Mammary microvascular endothelial cell (primary cell): ENCODE measurements at places on chromosomes 3 and 15. TPM values are rescaled to one million over a fixed set of nuclear protein-coding genes. Genes with fewer than 3 reads are reported as not detected.

Gene COL6A5
- total RNA-seq, result not detected in 2 replicates

Gene MOBP
- total RNA-seq, result under 0.01 and 0.05 TPM in 2 replicates

Gene P2RY1
- 1.7 and 1.8 TPM in 2 replicates for total RNA-seq

Gene P2RY14
- total RNA-seq, result not detected in 2 replicates

Gene GPR176
- 43.2 and 47.4 TPM in 2 replicates for total RNA-seq

Gene MUC13
- not detected in 2 replicates for total RNA-seq

Gene PPP1R14D
- not detected in 2 replicates for total RNA-seq

Gene DYNLT2B
- total RNA-seq, result 13.6 and 20.1 TPM in 2 replicates

Gene RTP2
- not detected in 2 replicates for total RNA-seq

Gene SPTBN5
- 2.3 and 3.8 TPM in 2 replicates for total RNA-seq

Gene PRKAR2A
- 33.2 and 41.7 TPM in 2 replicates for total RNA-seq

Gene CEP152
- 4.2 and 4.4 TPM in 2 replicates for total RNA-seq

Gene SPTSSB
- not detected in 2 replicates for total RNA-seq

Gene ATP13A4
- total RNA-seq, result 0.07 TPM in 1 of 2 replicates, not detected in the other

Gene SYNPR
- not detected in 2 replicates for total RNA-seq

Gene MITF
- 3.1 and 3.2 TPM in 2 replicates for total RNA-seq

Gene SLC41A3
- total RNA-seq, result 38.0 and 40.8 TPM in 2 replicates

Gene PLCL2
- total RNA-seq, result 8.9 and 9.1 TPM in 2 replicates

Gene LMAN1L
- not detected in 2 replicates for total RNA-seq

Gene PRTG
- total RNA-seq, result 8.0 and 8.5 TPM in 2 replicates

Gene C3orf52
- total RNA-seq, result 2.1 and 4.0 TPM in 2 replicates

Gene CPN2
- total RNA-seq, result not detected in 2 replicates

Gene ALS2CL
- total RNA-seq, result 9.8 and 11.2 TPM in 2 replicates

Gene KBTBD13
- total RNA-seq, result not detected in 2 replicates

Gene GABRA5
- total RNA-seq, result not detected in 2 replicates

Gene SLC28A1
- not detected in 2 replicates for total RNA-seq

Gene ACTC1
- not detected in 2 replicates for total RNA-seq

Gene IDH2
- total RNA-seq, result 83.7 and 91.2 TPM in 2 replicates

Gene ROBO1
- 2.6 and 4.1 TPM in 2 replicates for total RNA-seq

Gene CSTA
- not detected in 2 replicates for total RNA-seq

Gene GTF2A2
- total RNA-seq, result 66.9 and 78.8 TPM in 2 replicates

Gene GATA2
- 52.0 and 66.8 TPM in 2 replicates for total RNA-seq

Gene LTF
- total RNA-seq, result 0.25 and 3.1 TPM in 2 replicates

Gene GOLGA8M
- total RNA-seq, result 0.20 and 0.73 TPM in 2 replicates

Gene BCL6
- 5.7 and 7.5 TPM in 2 replicates for total RNA-seq

Gene CLDN16
- 0.13 and 0.39 TPM in 2 replicates for total RNA-seq

Gene SLC9C1
- not detected in 2 replicates for total RNA-seq

Gene RARB
- 32.2 and 35.0 TPM in 2 replicates for total RNA-seq

Gene TRIM59
- 27.2 and 28.0 TPM in 2 replicates for total RNA-seq

Gene GCNT3
- not detected in 2 replicates for total RNA-seq

Gene TF
- 0.07 TPM in 1 of 2 replicates, not detected in the other for total RNA-seq
